ENCODE measurements at places on chromosomes 4 and X.

- DNase-seq = peak; percentile 41
Measured at GRCh38 chr4:66572949-66573348, 902.7 kb upstream of the EPHA5 start.

GRCh38 chrX:29318012-29318411 is 730.8 kb downstream of the IL1RAPL1 start:
- DNase-seq = peak; percentile 33

DNA sequence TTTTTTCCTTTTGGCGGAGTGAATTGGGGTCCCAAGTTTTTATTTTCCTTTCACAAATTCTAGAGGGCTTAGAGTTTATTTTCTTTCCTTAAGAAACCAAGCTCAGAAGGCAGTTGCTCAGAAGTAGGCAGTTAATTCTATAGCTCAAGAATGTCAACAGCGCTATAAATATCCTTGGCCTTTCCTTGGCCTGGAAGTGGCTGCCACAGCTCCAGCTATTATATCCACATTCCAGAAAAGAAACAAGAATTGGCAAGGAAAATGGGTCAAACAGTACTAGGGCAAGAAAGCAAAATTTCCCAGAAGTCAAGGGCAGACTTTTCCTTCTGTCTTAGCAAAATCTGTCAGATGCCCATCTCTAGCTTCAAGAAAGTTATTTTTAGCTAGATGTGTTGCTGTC is 31.0 kb downstream of the SLC10A6 start:
- DNase-seq = no peak

GRCh38 chrX:1734806-1735205 is 119.9 kb downstream of the ASMT start:
- no peak for DNase-seq

- no peak for DNase-seq
Measured at GRCh38 chr4:123676890-123677229, 280.3 kb downstream of the SPRY1 start.

DNA sequence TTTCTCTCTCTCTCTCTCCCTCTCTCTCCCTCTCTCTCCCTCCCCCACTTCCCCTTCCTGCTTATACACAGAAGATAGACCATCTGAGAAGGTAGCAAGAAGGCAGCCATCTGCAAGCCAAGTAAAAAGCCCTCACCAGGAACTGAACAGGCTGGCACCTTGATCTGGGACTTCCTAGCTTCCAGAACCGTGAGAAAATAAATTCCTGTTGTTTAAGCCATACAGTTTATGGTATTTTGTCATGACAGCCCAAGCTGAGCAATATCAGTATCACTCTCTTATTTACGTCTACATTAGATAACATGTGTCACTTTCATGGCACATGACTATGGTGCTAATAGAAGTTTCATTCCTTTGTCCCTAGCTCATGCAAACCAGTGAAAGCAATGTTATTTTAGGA is 581.1 kb downstream of the INPP4B start:
- DNase-seq = no peak

DNA sequence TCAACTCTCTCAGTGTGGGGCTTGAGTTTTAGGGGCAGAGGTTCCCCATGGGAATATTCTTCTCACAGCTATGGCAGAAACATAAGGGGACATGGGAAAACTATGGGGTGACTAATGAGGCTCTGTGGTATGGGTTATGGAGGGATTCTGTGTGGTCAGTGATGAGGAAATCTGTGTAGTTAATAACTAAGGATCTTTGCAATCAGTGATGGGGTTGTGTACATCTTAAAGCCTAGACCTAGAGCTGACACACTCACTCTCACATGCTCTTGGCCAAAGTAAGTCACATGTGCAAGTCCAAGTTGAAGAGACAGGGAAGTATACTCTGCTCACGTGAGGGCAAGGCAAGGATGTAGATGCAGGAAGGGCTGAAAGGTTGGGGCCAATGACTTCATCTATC is 86.4 kb upstream of the UXT start:
- no peak for DNase-seq

DNA sequence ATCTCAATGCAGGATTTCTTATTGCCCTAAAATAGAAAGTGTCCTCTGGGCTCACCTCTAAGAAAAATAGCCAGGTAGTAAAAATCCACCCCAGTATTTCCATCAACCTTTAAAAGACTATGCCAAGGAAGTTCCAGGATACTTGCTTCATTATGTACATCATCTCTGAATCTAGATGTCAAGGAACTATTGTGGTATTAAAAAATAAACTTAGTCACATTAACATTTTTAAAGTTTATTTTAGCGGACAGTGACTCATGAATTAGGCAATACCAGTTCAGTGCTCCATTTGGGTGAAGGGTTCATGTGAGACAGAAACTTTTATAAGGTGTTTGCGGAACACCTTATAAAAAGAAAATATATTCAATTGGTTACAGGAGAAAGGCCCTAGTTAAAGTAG is 209.2 kb downstream of the ADAM29 start:
- peak; percentile 4 for DNase-seq

GRCh38 chrX:133097031-133097430 is at the start of gene USP26:
USP26 (minus strand) TSS chrX:133097109; CDS start chrX:133028220, 68,889 bp downstream.
- no peak for DNase-seq

GRCh38 chr4:181998398-181999295 is 244.6 kb upstream of the TENM3 start:
- DNase-seq = no peak

DNA sequence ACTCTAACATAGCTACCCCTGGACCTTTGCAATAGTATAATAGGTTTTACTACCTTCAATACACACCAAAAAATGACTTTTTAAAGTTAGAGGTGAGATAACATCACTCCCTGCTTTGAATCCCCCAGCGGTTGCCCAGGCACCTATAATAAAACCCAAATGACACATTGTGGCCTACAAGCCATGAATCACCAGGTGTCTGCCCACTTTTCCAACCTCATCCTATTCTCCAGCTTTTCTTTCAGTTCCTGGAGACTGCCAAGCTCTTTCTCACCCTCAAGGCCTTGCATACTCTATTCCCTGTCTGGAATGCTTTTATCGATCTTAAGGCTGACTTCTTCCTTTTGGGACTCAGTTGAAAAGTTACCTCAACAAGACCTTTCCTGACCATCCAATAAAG is 16.4 kb upstream of the PRSS48 start:
- no peak for DNase-seq

GRCh38 chr4:5887011-5887360 is 5.9 kb downstream of the CRMP1 start:
- DNase-seq = no peak

DNA sequence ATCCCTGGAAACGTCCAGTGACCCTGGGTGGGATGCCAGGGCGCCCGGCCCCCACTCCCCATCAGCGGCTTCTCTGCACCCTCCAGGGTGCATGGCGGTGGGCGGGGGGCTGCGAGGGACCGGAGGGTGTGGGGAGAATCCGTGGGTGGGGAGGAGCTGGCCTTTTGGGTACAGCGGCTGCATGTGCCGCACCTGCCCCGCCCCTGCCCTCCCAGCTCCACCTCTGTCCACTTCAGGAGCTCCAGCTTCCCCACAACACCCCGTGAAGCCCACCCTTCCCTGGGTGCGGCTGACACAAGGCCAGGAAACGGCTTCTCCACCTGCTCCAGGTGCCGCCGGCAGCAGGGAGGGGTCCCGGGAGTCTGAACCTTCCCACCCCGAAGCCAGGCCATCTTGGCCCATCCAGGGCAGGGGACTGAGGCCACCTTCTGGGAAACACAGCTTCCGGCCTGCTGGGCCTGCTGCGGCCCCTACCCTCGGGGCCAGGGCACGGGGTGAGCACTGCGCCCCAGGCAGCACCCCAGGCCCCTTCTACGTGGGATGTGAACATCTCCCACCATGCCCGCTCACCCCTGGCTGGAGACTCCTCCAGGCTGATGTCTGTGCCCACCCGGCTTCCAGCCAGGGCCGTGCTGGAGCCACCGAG is 34.6 kb downstream of the CPLX1 start:
- no peak for DNase-seq

All from HS-5 (cell line).